ENCODE measurements at places on chromosomes 3 and 15.

DNA sequence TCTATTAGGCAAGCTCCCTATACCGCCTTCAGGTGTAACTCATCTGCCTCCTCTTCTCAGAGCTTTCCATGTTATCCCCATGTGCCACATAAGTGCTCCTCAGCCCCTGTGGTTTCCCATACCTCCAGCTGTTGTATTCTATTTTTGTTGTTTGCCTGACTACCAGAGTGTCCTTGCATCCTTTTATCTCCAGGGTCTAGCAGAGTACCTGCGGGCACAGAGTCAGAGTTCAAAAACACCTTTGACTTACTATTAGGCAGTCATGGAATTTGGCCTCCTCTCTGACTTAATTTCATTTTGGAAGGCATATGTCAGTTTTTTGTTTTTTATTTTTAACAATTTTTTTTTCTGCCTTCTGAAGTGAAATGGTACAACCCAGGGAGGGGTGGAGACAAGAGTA is 7.1 kb downstream of the GPR87 start:
- no peak for DNase-seq

- no peak for DNase-seq
Measured at GRCh38 chr3:721086-721485, 371.7 kb upstream of the CNTN6 start.

DNA sequence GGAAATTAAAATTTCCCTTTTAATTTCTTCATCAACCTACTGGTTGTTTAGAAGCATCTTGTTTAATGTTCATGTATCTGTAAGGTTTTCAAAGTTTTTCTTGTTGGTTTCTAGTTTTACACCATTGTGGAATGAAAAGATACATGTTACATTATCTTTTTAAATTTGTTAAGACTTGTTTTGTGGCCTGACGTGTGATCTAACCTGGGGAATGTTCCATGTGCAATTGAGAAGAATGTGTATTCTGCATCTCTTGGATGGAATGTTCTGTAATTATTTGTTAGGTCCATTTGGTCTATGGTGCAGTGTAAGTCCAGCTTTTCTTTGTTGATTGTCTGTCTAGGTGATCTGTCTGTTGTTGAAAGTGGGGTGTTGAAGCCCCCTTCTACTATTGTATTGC is 45.7 kb downstream of the THSD4 start:
- DNase-seq: no peak

GRCh38 chr3:152345233-152345632 is 76.5 kb downstream of the MBNL1 start:
- DNase-seq: no peak
